Smooth muscle cell of trachea (primary cell): ENCODE measurements at places on chromosomes 1 and 21. TPM values are rescaled to one million over a fixed set of nuclear protein-coding genes. Genes with fewer than 3 reads are reported as not detected.

The MAP3K6 gene
- 22.5 and 24.6 TPM in 2 replicates for total RNA-seq

The F13B gene
- total RNA-seq = not detected in 2 replicates

The AIDA gene
- total RNA-seq = 56.4 and 93.8 TPM in 2 replicates

The CREG1 gene
- total RNA-seq = 56.3 and 157 TPM in 2 replicates

The FRRS1 gene
- 45.3 and 49.3 TPM in 2 replicates for total RNA-seq

The RPTN gene
- total RNA-seq = not detected in 2 replicates

The SRGAP2B gene
- 33.9 and 57.0 TPM in 2 replicates for total RNA-seq

The CLIC4 gene
- total RNA-seq = 355 and 485 TPM in 2 replicates

The IGSF21 gene
- not detected in 2 replicates for total RNA-seq

The SLC5A9 gene
- total RNA-seq = not detected in 2 replicates

The RGS16 gene
- 0.29 and 0.66 TPM in 2 replicates for total RNA-seq

The BMP8A gene
- not detected in 2 replicates for total RNA-seq

The GGPS1 gene
- total RNA-seq = 24.1 and 33.5 TPM in 2 replicates

The ETV3 gene
- total RNA-seq = 12.7 and 13.7 TPM in 2 replicates

The RORC gene
- under 0.01 and 0.15 TPM in 2 replicates for total RNA-seq

The PBX1 gene
- 60.7 and 68.4 TPM in 2 replicates for total RNA-seq

The RNU5D-1 gene
- total RNA-seq = not detected in 2 replicates

The S100PBP gene
- total RNA-seq = 29.9 and 70.5 TPM in 2 replicates

The ADAMTS5 gene
- 8.3 and 9.3 TPM in 2 replicates for total RNA-seq

The ADAM30 gene
- total RNA-seq = not detected in 2 replicates

The PIK3R3 gene
- total RNA-seq = 3.6 and 6.3 TPM in 2 replicates

The UMODL1 gene
- total RNA-seq = not detected in 2 replicates

The AKR7A3 gene
- 0.44 and 1.2 TPM in 2 replicates for total RNA-seq

The AMPD1 gene
- not detected in 2 replicates for total RNA-seq

The NTNG1 gene
- total RNA-seq = 5.0 and 11.6 TPM in 2 replicates

The APOBEC4 gene
- total RNA-seq = not detected in 2 replicates
